ENCODE measurements at places on chromosomes 2 and 18.

- DNase-seq: no peak
Measured at GRCh38 chr2:51667679-51668078, 635.7 kb upstream of the NRXN1 start.

DNA sequence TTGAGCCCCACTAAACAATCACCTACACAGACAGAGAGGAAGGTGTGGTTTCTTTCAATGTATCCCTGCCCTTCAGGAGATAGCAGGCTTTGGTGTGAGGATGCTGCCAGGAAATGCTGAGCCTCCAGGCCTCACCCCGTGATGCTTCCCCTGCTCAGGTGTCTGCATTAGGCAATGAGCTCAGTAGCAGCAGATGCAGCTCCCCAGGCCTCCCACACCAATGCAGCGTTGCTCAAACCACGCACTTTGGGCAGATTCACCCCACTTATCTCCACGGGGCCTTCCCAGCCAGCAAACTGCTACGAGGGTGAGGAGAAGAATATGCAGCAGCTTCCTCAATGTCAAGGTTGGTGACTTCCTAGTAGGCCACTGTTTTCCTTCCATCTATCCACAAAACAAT is 229.3 kb upstream of the PXDN start:
- DNase-seq: no peak

GRCh38 chr2:168422584-168422983 is 33.5 kb upstream of the CERS6 start:
- DNase-seq: no peak

GRCh38 chr18:37663446-37663845 is 97.8 kb upstream of the CELF4 start:
- DNase-seq: no peak

DNA sequence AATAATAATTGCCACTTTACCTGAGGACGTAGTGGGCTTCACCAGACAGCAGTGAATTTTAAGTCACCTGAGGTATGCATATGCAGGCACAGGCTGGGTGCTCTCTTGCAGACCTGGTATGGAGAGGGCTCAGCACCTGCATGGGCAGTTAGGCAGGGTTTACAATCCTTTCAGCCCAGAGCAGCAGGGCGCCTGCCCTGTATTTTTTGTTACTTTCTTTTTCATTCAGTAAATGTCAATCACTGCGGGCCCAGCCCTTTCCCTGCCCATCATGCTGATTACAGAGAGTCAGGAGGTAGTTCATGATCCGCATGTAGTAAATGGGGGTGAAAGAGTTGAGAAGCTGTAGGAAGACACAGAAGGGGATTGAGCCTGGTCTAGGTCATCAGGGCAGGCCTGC is 147.0 kb upstream of the ALPP start:
- no peak for DNase-seq

GRCh38 chr18:73614812-73615211 is 532.8 kb downstream of the FBXO15 start:
- DNase-seq: no peak

- no peak for DNase-seq
Measured at GRCh38 chr2:101296371-101296770, 12.1 kb downstream of the RNF149 start.

DNA sequence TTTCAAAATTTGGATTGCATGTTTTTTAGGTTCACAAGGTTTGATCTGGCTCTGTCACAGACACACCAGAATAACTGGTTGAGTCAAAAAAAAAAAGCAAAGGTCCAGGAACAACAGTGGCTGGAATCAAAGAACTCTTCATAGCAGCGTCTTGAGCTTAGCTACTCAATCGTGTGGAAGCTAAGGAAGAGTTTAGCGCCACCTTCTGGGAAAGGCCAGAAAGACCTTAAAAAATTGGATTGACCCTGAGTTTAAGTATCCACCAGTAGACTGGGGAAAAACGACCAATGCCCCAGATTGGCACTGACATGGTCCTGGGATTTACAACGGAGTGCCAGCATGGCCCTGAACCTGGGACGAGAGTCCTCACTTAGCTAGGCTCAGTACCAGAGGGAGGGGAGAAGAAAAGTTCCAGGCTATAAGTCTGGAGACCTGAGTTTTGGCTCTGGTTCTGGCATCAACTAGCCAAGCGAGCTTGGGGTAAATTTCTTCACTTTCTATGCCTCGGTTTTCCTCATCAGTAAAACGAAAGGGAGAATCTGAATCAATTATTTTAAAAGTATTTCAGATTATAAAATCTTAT is 71.1 kb upstream of the TFCP2L1 start:
- no peak for DNase-seq

DNA sequence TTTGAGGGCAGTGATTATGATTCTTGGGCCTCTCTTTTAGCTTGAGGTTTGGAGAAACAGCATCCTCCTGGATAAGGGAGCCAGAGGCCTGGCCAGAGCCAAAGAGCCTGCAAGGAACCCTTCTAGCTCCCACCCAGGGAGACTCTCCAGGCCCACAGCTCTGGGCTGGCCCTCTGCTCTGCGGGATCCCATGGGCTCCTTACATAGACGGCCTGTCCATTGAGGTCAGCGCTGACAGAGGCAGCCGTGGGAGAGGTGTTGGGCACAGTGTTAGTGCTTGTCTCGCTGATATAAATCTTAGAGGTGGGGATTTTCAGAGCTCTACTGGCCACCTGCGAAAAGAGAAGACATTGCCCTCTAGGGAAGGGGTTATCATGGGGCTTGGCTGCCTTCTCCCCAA is 67.2 kb downstream of the XDH start:
- DNase-seq: no peak

DNA sequence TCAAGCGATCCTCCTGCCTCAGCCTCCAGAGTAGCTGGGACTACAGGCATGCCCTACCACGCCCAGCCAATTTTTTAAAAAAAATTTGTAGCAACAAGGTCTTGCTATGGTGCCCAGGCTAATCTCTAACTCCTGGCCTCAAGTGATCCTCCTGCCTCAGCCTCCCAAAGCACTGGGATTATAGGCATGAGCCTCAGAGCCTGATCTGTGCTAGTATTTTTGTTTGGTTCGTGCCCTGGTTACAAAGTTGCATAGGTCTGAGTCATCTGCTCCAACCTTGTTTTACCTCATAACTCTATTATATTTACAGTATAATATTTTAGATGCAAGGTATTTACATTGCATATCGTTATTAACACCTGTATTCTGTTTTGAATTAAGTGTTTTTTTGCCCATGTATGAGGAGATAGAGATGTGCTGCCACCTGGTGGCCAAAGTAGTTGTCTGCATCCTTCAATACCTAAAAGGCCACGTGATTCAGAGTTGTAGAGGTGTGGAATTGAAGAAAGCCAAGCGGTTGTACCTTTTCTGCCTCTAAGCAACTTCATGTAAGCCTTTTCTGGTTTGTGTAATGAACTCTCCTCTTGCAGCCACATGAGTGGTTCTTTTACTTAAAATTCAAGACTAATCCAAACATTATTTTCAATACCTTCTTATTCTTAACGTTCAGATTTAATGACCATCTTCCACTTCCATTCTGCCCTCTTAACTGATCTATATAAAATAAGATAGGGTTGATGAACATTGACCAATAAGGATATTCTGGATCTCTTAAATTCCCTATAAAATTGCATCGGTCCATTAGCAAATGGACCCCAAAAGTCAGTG is 19.9 kb upstream of the CABYR start:
- peak; percentile 74 for DNase-seq

DNA sequence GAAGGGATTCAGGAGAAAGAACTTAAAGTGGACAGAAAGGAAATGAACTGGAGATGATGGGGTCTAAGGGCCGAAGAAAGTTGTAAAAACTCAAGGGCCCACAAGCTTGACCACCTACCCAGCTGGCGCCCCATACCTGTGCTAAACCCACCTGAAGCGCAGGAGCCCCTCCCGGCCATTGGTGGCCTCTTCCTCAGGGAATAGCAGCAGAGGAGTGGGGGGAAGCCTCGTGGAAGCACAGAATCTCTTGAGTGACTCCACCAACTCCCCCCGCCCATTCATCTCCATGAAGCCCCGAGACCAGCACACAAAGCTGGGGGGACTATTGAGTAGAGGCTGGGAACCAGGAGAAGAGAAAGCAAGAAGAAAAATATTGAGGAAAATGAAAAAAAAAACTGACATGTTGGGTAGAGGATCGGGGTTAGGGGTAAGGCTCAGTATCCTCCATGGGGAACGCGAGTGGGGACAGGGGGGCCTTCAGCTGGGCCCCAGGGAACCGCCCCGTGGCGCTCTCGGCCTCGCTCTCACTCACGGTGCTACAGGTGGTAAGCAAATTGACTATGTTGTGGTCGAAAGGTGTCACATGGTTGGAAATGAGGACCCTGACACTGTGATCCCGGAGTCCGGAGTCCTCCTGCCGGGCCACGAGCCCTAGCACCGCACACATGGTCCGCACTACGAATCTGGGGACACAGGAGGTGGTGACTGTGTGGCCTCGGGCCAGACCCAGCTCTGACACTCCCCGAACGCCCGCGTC is 728 bp downstream of the AUP1 start:
- no peak for DNase-seq

DNA sequence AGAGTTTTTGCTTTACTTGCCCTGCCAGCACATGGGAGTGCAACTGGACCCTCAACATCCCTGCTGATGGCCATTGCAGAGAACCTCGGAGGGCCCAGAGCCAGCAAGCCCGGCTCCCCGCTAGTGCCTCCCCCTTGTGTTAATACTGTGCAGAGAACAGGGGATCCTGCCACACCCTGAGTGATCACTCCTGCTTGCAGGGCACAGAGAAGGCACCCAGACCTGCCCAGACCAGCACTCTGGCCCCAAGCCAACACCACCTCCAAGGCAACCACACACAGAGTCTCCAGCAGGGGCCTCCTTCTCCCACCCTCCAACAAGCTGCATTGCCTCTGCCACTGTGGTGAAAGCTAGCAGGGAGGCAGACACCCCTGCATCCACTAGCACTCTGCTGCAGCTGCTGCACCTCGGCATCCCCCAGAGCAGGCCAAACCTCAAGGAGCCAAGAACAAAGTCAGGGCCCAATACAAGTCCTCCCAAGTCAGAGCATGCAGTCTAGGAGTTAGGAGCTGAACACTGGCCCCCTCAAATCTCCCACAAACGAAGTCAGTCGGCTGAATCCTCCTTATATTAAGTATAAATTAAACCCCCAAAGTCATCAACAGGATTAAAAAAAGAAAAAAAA is 157.7 kb downstream of the CCDC178 start:
- no peak for DNase-seq

- DNase-seq: no peak
Measured at GRCh38 chr2:52862801-52863200, 904.8 kb upstream of the CHAC2 start.

GRCh38 chr2:206733341-206733740 is 15.1 kb upstream of the DYTN start:
- DNase-seq: no peak

DNA sequence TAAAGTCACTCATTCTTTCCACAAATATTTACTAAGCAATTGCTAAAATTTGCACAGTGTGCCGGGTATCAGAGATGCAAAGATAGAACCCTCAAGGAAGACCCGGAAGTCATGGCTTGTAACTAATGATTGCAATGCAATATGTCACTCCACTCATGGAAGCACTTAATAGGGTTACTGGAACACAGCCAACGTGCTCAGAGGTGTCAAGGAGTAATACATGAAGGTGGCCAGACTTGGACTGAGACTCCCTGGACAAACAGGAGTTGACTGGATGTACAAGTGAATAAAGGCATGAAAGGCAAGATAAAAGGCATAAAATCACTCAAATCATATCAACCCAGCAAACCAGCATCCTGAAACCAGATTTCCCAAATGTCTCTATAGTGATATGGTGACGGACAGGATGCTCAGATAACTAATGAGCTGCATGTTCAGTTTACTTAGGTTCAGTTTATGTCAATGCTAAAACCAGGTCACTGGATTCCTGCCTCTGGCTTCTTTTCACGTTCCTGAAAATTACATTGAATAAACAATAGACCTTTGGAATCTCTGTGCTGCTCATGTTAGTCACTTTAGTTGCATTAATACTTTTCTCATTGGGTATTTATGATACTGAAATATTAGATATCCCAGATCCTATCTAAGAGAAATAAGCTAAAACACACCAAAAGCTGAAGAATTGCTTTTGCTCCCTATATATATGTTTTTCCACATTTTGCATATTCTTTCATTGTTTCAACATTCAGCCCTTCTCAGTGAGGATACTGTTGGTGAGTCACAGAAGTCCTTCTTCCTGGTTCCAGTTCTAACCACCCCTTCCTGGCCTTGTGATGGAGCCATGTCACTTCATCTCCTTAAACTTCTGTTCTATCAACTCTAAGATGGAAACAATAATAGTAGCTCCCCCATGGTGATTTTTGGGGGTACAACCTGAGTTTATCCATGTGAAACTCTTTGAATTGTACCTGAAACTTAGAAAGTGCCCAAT is 688.9 kb upstream of the ID2 start:
- no peak for DNase-seq

- DNase-seq: no peak
Measured at GRCh38 chr2:240107477-240107796, 28.7 kb downstream of the COPS9 start.

DNA sequence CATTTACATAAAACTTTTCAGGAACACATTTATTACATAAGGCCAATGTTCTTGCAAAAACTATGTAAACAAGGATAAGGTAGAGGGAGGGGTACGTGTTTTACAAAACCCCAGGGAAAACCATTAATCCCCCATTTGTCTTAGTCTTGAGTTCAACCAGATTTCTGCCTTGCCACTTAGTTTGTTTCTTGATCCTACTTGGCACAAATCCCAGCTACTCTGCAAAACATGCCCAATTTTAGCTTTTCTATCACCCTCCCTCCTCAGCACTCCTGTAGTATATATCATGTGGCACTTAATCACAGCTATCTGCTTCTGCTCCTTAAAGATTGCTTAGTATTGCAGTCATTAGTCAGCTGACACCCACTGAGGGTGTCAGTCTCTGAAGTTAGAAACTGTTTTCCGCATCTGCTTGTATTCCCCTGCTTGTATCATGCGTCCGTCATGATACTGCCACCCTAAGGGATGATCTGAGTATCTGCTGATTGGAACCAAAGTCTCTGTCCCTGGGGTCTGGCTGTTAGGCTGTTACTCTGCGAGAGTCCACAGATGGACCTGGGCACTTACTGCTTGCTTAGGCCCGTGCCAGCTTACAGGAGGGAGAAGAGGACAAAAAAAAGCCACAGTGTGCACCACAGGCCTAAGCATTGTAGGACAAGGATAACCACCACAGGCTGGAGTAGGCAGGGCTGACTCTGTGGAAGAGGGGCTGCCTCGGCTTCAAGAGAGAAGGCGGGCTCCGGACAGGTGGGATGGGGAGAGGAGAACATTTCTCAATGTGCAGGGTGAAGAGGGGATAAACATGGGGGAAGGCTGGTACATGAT is 82.2 kb downstream of the EPAS1 start:
- no peak for DNase-seq

GRCh38 chr18:10374195-10374594 is 80.2 kb upstream of the APCDD1 start:
- DNase-seq: no peak

DNA sequence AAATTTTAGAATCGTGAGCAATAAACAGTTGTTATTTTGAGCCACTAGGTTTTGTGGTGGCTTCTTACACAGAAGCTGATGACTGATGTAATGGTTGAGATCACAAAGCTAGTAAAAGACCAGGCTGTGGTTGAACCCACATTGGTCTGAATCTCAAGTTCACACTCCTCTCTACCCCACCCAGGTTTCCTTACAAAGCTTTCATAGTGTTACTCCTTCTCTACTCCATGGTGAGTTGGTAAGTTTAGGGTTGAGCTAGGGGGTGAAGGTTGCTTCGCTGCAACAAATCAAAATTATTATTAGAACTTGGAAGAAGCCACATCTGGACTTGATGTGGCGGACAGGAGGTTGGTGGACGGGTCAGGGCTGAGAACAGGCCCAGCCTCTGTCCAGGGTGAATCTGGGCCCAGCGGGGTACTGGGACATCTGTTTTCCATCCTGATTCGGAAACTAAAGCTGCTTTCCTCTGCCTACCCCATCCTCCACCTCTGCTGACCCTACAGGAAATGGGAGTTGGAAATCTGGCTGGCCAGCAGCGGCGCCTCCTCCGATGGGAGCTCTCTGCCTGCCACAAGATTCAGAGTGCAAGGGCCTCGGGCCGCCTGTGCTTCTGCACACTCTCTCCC is 86.3 kb downstream of the ZFP36L2 start:
- DNase-seq: peak; percentile 71

Measured in aorta (tissue), 5 donors.